ENCODE measurements at places on chromosomes 3 and 15. TPM values are rescaled to one million over a fixed set of nuclear protein-coding genes. Genes with fewer than 3 reads are reported as not detected.

DNA sequence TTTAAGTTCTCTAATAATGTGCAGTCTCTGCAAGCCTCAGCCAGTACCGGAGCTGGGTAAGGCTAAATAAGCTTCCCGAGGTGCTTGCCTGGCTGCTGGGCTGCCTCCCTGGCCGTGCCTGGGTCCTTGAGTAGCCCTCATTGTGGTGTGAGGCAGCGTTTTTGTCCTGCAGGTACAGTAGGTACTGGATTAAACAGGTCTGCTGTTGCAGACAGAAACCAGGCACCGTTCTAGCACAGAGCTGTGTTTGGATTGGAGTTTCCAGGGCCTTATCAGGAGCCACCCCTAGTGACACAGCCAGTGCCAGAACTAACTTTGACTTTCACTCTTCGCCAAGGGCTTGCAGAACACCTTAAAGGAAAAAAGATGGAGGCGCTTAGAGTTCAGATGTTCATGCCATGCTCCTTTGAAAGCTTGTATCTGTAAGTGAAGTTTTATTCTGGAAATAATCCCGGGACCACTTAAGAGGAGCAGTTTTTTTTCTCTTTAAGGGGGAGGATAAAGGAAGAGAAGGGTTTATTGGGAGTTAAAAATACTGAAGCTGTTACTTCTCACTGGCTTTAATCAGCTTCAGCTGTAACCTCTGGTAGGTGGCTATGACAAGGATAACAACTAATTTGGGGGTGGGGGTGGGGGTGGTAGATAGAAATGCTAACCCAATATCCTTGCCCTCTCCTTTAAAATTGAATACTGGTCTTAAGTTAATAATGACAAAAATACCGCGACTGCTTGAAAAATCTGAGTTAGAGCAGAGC is 126.8 kb downstream of the MITF start:
- peak; percentile 57 for DNase-seq

DNA sequence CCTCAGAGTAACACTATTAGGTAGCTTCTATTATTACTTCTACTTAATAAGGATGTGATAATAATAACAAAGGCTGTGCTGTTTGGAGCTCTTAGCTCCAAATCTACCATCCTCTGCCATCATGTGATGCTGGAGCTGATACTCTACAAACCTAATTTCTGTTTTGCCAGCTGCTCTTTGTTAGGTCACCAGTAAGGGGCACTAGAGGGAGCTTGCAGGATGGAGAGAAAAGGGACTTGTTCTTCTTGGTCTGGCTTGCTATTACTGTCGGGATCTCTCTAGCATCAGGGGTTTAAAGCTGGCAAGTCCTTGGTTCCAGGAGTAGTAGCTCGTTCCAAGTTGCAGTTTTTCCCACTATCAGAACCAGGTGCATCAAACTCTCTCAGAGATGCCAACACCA is 194.9 kb upstream of the KBTBD8 start:
- no peak for DNase-seq

DNA sequence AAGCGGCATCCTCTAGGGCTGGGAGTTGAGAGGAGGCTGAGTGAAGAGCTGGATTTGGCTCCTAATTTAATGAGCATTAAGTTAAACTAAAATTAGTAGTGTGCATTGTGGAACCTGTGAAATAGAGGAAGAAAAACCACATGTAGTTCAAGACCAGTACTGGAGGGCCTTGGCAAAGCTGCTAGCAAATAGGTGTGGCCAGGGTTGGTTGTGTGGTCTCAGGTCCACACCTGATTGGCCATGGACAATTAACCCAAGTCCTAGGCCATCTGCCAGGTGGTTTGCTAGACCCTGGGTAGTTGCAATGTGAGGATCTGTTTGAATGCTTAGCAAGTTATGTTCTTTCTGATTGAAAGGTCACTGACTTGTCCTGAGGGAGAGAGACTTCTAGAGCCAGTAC is 275.5 kb downstream of the PDCD6IP start:
- DNase-seq: no peak

- DNase-seq: no peak
These were observed 37.5 kb upstream of the CHST2 start for GRCh38 chr3:143081844-143082778.

- no peak for DNase-seq
These were observed 327.8 kb downstream of the GBE1 start for GRCh38 chr3:81433675-81434074.

- DNase-seq: no peak
These were observed 143.4 kb downstream of the FEZF2 start for GRCh38 chr3:62229908-62230307.

GRCh38 chr3:51393564-51393963 is 2.5 kb downstream of the RBM15B start:
- DNase-seq: no peak

GRCh38 chr3:111911446-111911845 is 52.4 kb downstream of the PHLDB2 start:
- DNase-seq: no peak

GRCh38 chr3:193630005-193630404 is 37.0 kb downstream of the OPA1 start:
- no peak for DNase-seq

- no peak for DNase-seq
These were observed 81.3 kb upstream of the BHLHE40 start for GRCh38 chr3:4897765-4898453.

DNA sequence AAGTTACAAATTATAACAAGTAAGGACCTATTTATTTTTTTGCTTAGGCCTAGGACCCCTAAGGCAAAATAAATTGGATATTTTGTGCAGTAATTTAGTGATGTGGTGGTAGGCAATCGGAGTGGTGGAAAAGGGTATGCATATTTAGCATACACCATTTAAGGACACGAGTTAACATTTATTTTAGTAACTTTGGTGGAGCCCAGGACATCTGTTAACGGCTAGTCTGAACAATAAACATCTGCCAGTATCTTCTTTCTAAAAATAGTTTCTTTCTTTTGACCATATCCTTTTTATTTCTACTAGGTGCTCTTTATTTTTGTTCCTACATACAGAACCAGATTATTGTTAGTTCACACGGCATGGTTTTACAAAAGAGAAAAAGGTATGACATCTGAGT is 326.3 kb downstream of the CHL1 start:
- no peak for DNase-seq

DNA sequence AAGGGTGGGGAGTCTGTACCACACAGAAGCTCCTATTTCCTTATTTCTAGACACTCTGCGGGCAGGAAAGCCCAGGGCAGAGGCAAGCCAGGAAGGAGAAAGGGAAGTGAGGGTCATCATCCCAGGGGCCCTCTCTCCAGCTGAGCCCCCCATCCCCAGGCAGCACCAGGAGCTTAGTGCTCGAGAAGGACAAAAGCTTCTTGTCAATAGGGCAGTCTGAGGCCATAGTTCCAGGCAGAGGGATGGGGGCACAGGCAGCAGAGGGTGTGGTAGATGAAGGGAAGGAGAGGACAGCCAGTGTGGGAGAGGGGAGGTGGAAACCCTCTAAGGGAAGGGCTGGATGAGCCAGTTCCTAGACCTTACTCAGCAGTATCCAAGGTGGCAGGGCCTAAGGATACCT is 2.7 kb downstream of the MAP1A start:
- DNase-seq: no peak

CPNE4 gene
- 17.9 TPM for total RNA-seq

PLXNA1 gene
- 26.4 TPM for total RNA-seq

SLC51A gene
- total RNA-seq: not detected

RYR3 gene
- 0.08 TPM for total RNA-seq

All from left ventricle myocardium inferior (tissue), 1 donor.